ENCODE measurements at places on chromosomes 16 and 17.

DNA sequence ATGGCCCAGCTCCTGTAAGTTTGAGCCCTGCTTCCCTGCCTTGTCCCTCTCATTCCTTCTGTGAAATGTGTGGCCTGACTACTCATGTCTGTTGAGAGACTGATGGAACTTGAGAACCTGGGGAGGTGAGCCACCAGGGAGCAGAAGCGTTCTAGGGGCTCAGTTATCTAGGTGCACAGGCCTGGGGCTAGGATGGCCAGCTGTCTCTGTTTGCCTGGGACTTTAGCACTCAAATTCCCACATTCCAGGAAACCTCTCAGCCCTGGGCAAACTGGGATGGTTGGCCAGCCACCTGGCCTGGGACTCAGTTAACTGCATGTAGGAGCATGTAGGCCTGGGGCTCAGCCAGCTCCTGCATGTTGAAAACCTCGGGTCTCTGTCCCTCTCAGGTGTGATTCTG lies 9.3 kb upstream of the EPN3 start:
- H3K4me3 ChIP-seq: no peak overlapping the region
- no peak for DNase-seq
- no peaks in the 10 kb centered on the region for H3K36me3 ChIP-seq
- H3K27me3 ChIP-seq: no peaks in the 10 kb centered on the region
- peaks cover 1% of the 10 kb centered on the region for H3K4me1 ChIP-seq

- no peaks in the 10 kb centered on the region for H3K36me3 ChIP-seq
- DNase-seq: no peak
- no peaks in the 10 kb centered on the region for H3K27me3 ChIP-seq
- peaks cover 20% of the 10 kb centered on the region for H3K4me1 ChIP-seq
- H3K27ac ChIP-seq: no peak overlapping the region
Measured at GRCh38 chr16:29644338-29644857, 18.6 kb upstream of the SPN start.

GRCh38 chr17:49830605-49831004 lies 17.3 kb downstream of the TAC4 start:
- no peak overlapping the region for H3K27ac ChIP-seq
- H3K4me1 ChIP-seq: no peaks in the 10 kb centered on the region
- no peak for DNase-seq
- no peaks in the 10 kb centered on the region for H3K27me3 ChIP-seq

DNA sequence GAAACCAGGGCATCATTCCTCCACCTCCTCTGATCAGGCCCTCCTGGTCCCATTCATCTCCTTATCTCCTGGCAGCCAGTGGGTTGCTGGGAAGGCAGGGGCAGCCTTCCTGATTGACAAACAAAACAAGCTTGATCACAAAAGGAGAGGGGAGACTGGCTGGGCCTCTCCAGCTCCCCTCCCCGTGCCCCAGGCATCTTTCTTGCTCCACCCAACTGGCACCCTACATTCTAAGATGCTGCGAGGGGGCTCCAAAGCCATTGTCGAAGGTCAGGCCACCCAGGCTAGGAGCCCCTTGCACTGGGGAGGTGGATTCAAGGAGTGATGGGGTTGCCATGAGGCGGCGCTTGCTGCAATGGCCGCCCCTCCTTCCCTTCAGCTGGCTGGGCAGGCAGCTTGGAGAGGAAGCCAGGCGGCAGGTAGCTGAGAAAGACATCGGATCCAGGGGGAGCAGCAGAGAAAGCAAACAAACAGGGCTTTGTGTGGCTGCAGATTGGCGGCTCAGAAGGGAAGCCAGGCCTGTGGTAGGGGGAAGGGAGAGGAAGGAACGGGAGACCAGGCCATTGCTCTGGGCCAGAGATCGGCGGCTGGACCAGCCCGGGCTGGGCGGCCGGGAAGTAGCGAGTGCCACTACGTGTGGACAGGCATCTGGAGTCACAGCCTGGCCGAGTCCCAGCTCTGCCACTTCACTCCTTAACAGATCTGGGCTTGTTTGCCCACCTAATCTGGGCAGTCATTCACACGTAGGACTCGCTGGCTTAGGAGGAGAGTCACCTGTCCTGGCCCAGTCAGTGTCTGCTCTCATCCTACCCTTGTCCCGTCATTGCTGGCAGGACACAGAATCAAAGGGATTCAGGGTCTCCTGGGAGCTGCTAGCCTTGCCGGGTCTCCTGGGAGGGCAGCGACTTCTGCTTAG lies 12.3 kb downstream of the RAI1 start:
- peaks cover 58% of the 10 kb centered on the region for H3K4me1 ChIP-seq
- H3K36me3 ChIP-seq: no peaks in the 10 kb centered on the region
- no peak for DNase-seq
- H3K27ac ChIP-seq: peak overlapping the region; percentile 87
- H3K4me3 ChIP-seq: peak overlapping the region; percentile 76
- H3K27me3 ChIP-seq: no peaks in the 10 kb centered on the region

- no peak for DNase-seq
- H3K4me3 ChIP-seq: peak overlapping the region; percentile 45
- H3K27ac ChIP-seq: no peak overlapping the region
- H3K27me3 ChIP-seq: peaks cover 42% of the 10 kb centered on the region
Measured at GRCh38 chr16:71426069-71426879, 15.6 kb downstream of the TLE7 start.

- DNase-seq: peak; percentile 47
- H3K4me3 ChIP-seq: peak overlapping the region; percentile 56
- H3K27ac ChIP-seq: peak overlapping the region; percentile 75
- H3K36me3 ChIP-seq: no peaks in the 10 kb centered on the region
Measured at GRCh38 chr17:78257810-78258322, 26.4 kb downstream of the TMEM235 start.

DNA sequence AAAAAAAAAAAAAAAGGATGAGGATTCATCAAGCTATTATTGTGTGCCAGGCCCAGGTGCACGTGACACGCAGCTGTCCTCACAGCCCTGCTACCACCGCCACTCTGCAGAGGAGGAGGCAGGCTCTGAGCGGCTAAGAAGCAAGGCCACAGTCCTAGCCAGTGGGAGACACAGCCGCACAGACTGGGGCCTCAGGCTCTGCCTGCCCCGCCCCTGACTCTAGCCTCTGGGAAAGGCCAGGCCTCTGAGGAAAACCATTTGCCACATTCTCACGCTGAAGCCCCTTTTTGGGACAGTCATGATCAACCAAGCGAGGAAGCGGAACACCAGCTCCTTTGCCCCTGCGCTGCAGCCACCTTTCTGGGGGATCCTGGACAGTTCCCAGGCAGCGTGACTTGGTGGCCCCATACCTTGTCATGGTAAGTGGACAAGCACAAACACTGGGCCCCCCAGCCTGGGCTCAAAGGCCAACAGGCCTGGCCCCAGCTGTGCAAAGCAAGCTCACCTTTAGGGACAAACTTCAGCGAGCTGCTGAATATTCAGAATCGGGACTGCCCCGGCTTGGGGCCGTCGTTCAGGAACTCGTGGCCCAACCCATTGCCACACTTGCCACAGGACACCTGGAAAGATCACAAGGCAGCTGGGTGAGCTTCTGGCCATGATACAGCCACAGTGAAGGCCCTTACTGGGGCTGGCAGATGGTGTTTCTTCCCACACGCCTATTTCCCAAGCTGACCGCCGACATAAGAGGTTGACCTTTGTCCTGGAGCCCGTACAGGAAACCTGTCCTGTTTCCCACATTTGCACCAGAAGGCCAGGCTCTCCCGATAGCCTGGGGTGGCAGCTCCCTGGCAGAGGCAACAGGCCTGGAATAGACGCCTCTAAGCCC lies 2.5 kb downstream of the MSRB1 start:
- H3K27ac ChIP-seq: no peak overlapping the region
- no peak for DNase-seq
- no peak overlapping the region for H3K4me3 ChIP-seq
- H3K36me3 ChIP-seq: peaks cover 20% of the 10 kb centered on the region

- peaks cover 14% of the 10 kb centered on the region for H3K36me3 ChIP-seq
- H3K27me3 ChIP-seq: peaks cover 22% of the 10 kb centered on the region
- peaks cover 24% of the 10 kb centered on the region for H3K4me1 ChIP-seq
- H3K27ac ChIP-seq: no peak overlapping the region
Measured at GRCh38 chr16:66947302-66948065, 12.2 kb downstream of the CES2 start.

- no peak for DNase-seq
- no peaks in the 10 kb centered on the region for H3K27me3 ChIP-seq
- no peaks in the 10 kb centered on the region for H3K36me3 ChIP-seq
- H3K4me1 ChIP-seq: peaks cover 15% of the 10 kb centered on the region
- no peak overlapping the region for H3K27ac ChIP-seq
Measured at GRCh38 chr16:23699100-23699499, 13.9 kb downstream of the ERN2 start.

DNA sequence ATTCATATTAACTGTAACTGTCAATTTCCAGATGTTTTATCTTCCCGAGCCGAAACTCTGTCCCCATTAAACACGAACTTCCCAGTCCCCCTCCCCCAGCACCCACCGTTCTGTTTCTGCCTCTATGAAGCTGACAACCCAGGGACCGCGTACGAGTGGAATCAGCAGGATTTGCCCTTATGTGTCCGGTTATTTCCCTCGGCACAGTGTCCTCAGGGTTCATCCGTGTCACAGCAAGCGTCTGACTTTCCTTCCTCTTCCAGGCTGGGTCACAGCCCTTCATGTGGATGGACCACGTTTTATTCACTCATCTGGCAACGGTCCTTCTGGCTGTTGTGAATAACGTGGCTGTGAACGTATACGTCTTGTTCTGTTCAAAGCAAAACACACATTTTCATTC lies 31.3 kb downstream of the METRNL start:
- no peak overlapping the region for H3K4me3 ChIP-seq
- DNase-seq: no peak
- H3K4me1 ChIP-seq: no peaks in the 10 kb centered on the region
- no peaks in the 10 kb centered on the region for H3K27me3 ChIP-seq
- no peaks in the 10 kb centered on the region for H3K36me3 ChIP-seq

GRCh38 chr16:4870138-4870671 lies 22.9 kb downstream of the UBN1 start:
- no peaks in the 10 kb centered on the region for H3K4me1 ChIP-seq
- H3K27me3 ChIP-seq: no peaks in the 10 kb centered on the region
- no peak for DNase-seq
- peaks cover 71% of the 10 kb centered on the region for H3K36me3 ChIP-seq
- H3K4me3 ChIP-seq: no peak overlapping the region

DNA sequence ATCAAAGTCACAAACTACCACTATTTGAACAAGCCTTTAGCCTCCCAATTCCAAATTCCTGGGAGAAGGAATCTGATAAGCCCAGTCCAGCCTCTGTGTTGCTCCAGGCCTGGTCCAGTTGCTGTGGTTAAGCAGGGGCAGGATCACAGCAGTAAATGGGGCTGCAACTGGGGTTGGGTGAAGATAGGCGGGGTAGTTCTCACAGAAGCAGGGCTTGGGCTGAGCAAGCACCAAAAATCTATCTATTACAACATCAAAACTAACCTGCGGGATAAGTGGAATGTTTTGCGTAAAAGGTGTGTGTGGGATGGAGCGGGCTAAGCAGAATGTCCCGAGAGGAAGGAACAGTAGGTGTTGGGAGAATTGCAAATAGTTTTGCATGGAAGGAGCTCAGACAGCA lies 23.0 kb upstream of the RNF135 start:
- no peak overlapping the region for H3K4me3 ChIP-seq
- H3K27ac ChIP-seq: no peak overlapping the region
- H3K4me1 ChIP-seq: no peaks in the 10 kb centered on the region
- no peaks in the 10 kb centered on the region for H3K36me3 ChIP-seq
- H3K27me3 ChIP-seq: no peaks in the 10 kb centered on the region
- DNase-seq: no peak

- H3K4me3 ChIP-seq: no peak overlapping the region
- DNase-seq: no peak
- no peaks in the 10 kb centered on the region for H3K27me3 ChIP-seq
Measured at GRCh38 chr16:16059160-16059559, 109.7 kb downstream of the ABCC1 start.

GRCh38 chr16:12904329-12904671 lies 2.9 kb downstream of the SHISA9 start:
- no peak overlapping the region for H3K27ac ChIP-seq
- no peak overlapping the region for H3K4me3 ChIP-seq
- H3K4me1 ChIP-seq: no peaks in the 10 kb centered on the region
- H3K27me3 ChIP-seq: peaks cover 69% of the 10 kb centered on the region
- no peaks in the 10 kb centered on the region for H3K36me3 ChIP-seq
- DNase-seq: no peak

DNA sequence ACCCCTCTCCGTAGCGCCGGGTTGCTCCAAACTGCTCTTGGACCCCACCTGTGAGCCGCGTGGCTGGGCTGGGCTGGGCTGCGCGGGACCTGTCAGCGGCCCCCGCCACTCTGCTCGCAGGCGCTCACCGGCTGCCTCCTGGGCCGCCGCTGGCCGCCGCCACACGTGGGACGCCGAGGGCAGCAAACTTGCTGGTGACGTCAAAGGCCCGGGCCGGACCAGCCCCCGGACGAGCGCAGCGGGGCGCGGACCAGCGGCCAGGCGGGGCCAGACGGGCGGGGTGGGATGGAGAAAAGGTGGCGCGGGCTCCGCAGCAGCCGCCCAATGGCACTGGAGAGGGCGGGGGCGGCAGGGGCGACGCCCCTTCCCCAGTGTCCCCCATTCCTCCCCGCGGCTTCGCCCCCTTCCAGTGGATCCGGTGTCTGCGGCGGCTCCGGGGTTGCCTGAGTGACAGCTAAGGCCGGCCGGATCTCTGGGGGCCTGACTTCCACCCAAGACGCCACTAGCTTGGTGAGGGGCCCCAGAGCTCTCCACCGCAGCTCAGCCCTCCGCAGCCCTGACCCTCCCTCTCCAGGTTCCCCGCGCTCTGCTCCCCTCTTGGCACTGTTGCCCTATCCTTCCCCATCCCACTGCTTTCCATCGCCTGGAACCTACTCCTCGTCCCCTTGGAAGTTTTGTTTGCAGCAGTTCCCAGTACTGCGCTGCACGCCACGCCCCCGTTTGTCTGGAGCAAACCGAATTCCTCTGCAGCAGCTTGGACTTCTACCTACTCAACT lies at the start of gene HS3ST3A1:
Gene HS3ST3A1 (minus strand): TSS at position 154 of the 776 bp plus-strand sequence. CDS start 800 bp downstream, outside the sequence.
- no peak within 1 kb of the TSS for H3K27ac ChIP-seq
- peaks cover 13% of the 10 kb centered on the region for H3K4me1 ChIP-seq
- H3K4me3 ChIP-seq: peak within 1 kb of the TSS; percentile 24
- DNase-seq: peak; percentile 13
- peaks cover 51% of the 10 kb centered on the region for H3K27me3 ChIP-seq

DNA sequence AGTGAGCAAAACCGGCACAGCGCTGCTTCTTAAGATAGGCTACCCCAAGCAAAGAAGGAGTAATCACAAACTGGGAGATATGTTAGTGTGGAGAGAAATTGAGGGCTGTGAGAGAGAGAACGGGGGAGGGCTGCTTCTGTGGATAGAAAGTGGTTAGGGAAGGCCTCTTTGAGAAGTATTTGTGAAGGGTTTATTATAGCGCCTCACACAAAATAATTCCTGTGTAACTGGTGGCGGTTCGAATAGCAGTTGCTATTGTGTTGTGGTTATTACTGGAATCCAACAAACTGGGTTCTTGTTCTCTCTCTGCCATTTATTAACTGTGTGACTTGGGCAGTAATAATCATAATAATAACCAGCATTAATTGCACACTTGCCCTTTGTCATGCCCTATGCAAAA lies 9.2 kb upstream of the CISD3 start:
- no peak overlapping the region for H3K27ac ChIP-seq
- peaks cover 67% of the 10 kb centered on the region for H3K4me1 ChIP-seq
- peaks cover 87% of the 10 kb centered on the region for H3K36me3 ChIP-seq
- no peak for DNase-seq
- H3K27me3 ChIP-seq: no peaks in the 10 kb centered on the region
- no peak overlapping the region for H3K4me3 ChIP-seq

Measured in CD4-positive, alpha-beta T cell (primary cell).